Progenitor cell of endocrine pancreas (in vitro differentiated cells): ENCODE measurements at places on chromosomes 2 and 18.

- H3K36me3 ChIP-seq: peaks cover 1% of the 10 kb centered on the region
- H3K27ac ChIP-seq: no peak overlapping the region
- H3K4me3 ChIP-seq: no peak overlapping the region
- no peaks in the 10 kb centered on the region for H3K27me3 ChIP-seq
Measured at GRCh38 chr2:121664713-121665112, 15.5 kb upstream of the CLASP1 start.

- H3K27ac ChIP-seq: no peak overlapping the region
- peaks cover 1% of the 10 kb centered on the region for H3K4me1 ChIP-seq
- H3K4me3 ChIP-seq: no peak overlapping the region
- H3K36me3 ChIP-seq: no peaks in the 10 kb centered on the region
- peaks cover 48% of the 10 kb centered on the region for H3K27me3 ChIP-seq
Measured at GRCh38 chr2:232521959-232522622, 1.9 kb downstream of the PRSS56 start.

DNA sequence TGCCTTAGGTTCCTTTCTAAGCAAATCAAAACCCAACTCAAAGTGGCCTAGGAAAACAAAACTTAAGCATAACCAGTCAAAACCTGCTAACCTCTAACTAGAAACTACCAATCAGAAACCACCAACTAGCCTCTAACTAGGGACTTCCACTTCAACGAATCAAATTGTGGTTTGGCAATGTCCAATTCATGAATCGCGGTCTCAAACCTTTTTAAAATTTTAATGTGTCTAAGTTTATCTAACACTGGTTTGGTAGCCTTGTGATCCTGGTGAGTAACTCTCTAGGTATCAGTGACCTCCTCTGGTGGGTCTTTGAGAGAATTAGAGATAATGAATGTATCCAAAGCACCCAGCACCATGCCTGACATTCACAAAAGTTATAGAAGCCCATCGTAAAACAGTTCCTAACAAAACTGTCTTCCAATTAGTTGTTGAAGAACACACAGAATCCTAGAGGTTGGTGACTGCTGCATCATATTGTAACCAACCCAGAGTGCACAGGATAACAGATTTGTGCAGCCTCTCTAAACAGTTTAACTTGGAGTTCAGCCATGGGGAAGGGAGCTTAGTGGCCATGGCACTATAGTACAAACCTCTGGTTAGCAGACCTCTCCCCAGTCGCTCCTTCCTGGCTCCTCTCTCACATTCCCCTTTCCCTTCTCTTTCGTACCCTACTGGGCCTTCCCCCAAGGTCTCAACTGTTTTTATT lies 45.2 kb upstream of the B3GNT2 start:
- no peaks in the 10 kb centered on the region for H3K4me1 ChIP-seq
- peak overlapping the region; percentile 62 for H3K27ac ChIP-seq
- H3K4me3 ChIP-seq: no peak overlapping the region

DNA sequence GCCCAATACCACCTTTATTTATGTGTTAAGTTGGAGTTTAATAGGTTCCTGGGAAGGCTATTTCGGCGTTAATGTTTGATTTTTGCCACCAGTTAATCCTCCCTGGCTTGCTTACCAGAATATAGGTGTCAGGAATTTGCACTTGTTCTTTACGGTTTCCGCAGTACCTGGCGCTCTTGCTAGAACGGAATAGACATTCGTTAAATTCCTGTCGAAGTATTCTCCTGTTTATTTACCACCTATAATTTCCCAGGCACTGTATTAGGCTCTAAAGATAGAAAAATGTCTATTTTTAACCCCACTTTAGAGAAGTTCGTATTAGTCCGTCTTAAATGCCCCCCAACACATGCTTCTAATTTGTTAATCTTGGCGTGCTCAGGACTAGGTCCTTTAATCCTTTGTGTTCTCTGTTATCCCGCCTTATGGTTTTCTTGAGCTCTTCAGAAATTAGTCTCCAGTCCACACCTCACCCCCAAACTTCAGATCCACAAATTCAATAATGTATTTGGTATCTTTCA lies 575 bp downstream of the CCDC150 start:
- peak overlapping the region; percentile 98 for H3K27ac ChIP-seq
- peaks cover 13% of the 10 kb centered on the region for H3K4me1 ChIP-seq
- no peaks in the 10 kb centered on the region for H3K36me3 ChIP-seq
- H3K4me3 ChIP-seq: peak overlapping the region; percentile 90

- no peak for DNase-seq
- no peaks in the 10 kb centered on the region for H3K27me3 ChIP-seq
- peaks cover 14% of the 10 kb centered on the region for H3K36me3 ChIP-seq
- peaks cover 32% of the 10 kb centered on the region for H3K4me1 ChIP-seq
- H3K27ac ChIP-seq: peak overlapping the region; percentile 98
- H3K4me3 ChIP-seq: peak overlapping the region; percentile 85
Measured at GRCh38 chr2:173963323-173963816, 1.8 kb downstream of the SP3 start.

DNA sequence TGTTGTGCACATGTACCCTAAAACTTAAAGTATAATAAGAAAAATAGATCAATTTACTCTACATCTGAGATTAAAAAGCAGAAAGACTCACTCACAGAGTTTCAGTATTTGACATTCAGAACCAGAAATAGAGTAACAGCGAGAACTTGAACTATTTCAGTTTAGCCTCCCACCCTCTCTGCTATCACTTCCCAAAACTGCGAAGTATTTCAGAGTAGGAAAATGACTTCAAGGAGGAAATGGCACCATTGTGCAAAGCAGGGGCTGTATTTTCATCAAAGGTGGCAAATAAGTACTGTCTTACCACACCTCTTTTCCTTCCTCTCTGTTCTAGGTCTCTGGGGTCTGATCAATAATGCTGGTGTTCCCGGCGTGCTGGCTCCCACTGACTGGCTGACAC lies 13.6 kb downstream of the DHRS9 start:
- DNase-seq: no peak
- no peaks in the 10 kb centered on the region for H3K36me3 ChIP-seq
- H3K27me3 ChIP-seq: no peaks in the 10 kb centered on the region
- no peak overlapping the region for H3K27ac ChIP-seq
- no peak overlapping the region for H3K4me3 ChIP-seq
- H3K4me1 ChIP-seq: no peaks in the 10 kb centered on the region

DNA sequence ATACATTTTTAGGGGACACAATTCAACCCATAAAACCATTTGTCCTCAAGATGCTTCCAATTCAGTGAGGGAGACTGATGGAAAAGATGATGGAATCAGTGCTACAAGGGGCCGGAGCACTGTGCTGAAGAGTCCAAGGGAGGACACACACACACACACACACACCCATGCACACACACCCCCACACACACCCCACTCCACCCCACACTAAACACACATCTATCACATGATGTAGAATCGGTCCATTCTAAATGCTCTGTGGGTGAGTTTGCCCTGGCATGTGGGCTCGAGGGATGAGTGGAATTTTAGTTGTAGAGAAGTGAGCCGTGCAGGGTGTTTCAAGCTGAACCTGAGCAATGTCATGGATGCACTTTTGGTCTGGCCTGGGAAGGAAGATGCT lies 41.1 kb downstream of the PRKCE start:
- peaks cover 3% of the 10 kb centered on the region for H3K27me3 ChIP-seq
- DNase-seq: no peak
- H3K36me3 ChIP-seq: no peaks in the 10 kb centered on the region
- H3K4me3 ChIP-seq: no peak overlapping the region
- H3K4me1 ChIP-seq: peaks cover 9% of the 10 kb centered on the region
- no peak overlapping the region for H3K27ac ChIP-seq

- H3K36me3 ChIP-seq: no peaks in the 10 kb centered on the region
- no peaks in the 10 kb centered on the region for H3K4me1 ChIP-seq
- DNase-seq: no peak
- H3K4me3 ChIP-seq: no peak overlapping the region
- peaks cover 23% of the 10 kb centered on the region for H3K27me3 ChIP-seq
- no peak overlapping the region for H3K27ac ChIP-seq
Measured at GRCh38 chr2:29841386-29842004, 79.9 kb downstream of the ALK start.
